ENCODE measurements at places on chromosomes 3 and 15.
A peak's percentile ranks its signal among the peaks of the same experiment; 100 is the strongest.

- no peak for DNase-seq
Measured at GRCh38 chr3:71891483-71891882, 106.5 kb upstream of the PROK2 start.

GRCh38 chr3:169133178-169134161 lies 530.0 kb downstream of the MECOM start:
- no peak for DNase-seq

- peak; percentile 64 for DNase-seq
Measured at GRCh38 chr3:159724627-159725026, 264.0 kb upstream of the IL12A start.

- peak; percentile 38 for DNase-seq
Measured at GRCh38 chr3:43641306-43642114, 19.7 kb upstream of the ANO10 start.

DNA sequence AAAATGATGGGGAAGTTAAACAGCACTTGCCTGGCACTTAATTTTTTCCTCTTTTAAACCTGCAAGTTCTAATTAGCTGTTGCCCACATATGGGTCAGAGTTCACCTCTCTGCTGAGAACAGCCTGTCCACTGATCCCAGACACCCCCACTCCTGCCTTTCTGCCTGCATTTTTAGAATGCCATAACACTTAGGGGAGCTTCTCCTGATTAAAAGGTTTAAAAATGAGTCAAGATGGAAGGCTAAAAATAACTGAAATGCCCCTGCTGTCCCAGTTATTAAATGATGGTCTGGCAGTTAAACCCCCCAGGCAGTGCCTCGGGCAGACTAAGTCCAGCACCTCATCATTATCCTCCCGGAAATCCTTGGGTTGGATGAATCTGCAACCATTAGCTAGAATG lies 913.6 kb upstream of the ARPP21 start:
- DNase-seq = no peak

- DNase-seq = no peak
Measured at GRCh38 chr3:15347737-15348110, 15.3 kb upstream of the SH3BP5 start.

GRCh38 chr3:24299806-24300626 lies 194.6 kb downstream of the THRB start:
- peak; percentile 93 for DNase-seq

DNA sequence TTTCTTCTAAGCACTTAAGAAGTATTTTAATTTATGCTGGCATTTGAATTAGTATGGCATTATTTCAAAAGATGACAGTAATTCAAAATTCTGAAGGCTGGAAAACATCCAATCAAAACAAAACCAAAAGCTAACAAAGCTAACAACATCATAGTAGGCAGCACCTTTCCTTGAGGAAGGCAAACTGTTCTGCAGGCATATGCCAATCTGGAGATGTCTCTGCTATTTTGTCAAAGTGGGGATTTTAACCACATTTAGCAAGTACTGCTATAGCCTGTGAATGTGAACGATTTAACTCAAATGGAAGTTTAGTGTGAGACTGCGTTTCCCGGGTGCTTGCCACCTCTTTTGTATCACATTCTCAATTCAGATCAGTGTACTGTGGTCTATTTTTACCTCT lies 16.7 kb upstream of the GABRA5 start:
- DNase-seq = no peak

GRCh38 chr3:183211352-183211751 lies 41.7 kb upstream of the B3GNT5 start:
- DNase-seq = no peak

DNA sequence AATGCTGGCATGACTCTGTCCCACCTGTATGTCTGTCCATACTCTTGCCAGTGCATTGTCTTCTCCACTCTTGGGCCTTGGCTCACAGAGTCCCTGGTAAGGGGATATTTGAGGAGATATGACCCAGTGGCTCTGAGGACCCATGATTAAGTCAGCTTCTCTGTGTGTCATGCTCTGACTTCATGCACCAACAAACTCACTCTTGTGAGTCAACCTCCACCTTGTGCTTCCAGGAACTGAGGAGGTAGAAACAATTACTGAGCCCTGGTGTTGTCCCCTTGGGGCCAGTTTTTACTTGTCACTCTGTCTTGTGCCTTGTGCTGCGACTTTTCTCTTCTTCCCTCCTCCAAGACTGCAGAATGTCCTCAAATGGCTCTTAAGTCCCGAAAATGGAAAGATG lies 127.1 kb downstream of the ABHD5 start:
- DNase-seq = no peak

- no peak for DNase-seq
Measured at GRCh38 chr15:63221346-63221745, 31.9 kb downstream of the RAB8B start.

DNA sequence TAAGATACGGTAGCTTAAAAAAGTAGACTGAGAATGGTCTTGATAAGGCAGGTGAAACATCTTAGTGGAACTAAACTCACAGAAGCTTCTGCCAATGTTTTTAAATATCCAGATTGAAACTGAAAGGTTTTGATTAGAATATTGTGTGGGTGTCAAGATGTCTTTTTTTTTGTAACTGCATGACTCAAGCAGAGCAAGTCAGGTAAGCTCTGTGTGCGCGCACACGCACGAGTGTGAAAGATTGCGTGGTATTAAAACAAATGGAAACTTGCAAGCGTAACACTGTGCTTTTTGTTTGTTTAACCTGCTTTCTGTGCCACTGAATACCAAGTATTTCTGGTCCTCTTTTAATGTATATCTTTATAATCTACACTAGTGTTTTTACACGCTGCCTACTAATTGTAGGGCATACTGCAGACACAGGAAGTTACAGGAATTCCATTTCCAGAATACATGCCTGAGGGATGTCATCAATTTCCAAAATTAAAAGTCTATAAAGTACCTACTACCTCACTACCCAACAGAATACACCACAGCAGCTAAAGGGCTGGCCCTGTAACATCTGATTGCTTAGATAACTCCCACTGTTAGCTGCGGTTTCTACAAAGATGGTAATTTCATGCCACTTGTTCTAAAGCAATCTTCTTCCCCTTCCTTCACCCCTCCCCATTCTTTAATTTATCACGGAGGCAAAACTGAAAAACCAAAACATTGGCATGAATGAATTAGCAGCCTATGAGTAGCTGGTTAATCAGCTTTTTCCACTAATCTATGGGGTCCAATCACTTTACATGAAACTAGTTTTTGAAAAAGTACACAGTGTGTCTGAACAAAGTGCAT lies 472.8 kb downstream of the SHQ1 start:
- no peak for DNase-seq

GRCh38 chr3:186930641-186931531 lies 560 bp downstream of the ST6GAL1 start:
- peak; percentile 44 for DNase-seq

DNA sequence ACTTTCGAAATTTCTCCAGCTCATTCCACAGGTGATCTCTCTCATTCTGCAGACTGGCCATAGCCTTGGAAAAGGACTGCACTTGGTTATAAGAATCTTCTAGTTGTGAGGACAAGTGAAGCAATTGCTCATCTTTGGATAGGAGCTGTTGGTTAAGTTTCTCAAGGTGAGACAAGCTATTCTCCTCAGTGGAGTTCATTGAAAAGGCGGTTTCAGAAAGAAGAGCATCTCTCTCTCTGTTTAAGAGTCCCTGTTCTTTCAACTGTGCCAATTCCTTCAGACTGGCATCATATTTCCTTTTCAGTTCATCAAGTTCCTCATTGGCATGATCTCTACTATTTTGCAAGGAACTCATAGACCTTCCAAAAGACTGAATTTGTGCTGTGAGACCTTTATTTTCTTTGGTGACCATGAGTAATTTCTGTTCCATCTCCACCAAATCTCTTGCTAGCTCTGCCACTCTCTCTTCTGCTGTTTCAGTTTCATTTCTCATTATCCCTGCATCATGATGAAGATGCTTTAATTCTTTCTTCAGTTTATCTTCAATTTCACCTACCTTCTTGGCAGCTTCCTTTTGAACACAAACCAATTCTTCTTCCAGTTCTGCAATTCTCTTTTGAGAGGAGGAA lies 30.2 kb upstream of the HCLS1 start:
- no peak for DNase-seq

- no peak for DNase-seq
Measured at GRCh38 chr15:31345606-31346366, 19.2 kb downstream of the KLF13 start.

DNA sequence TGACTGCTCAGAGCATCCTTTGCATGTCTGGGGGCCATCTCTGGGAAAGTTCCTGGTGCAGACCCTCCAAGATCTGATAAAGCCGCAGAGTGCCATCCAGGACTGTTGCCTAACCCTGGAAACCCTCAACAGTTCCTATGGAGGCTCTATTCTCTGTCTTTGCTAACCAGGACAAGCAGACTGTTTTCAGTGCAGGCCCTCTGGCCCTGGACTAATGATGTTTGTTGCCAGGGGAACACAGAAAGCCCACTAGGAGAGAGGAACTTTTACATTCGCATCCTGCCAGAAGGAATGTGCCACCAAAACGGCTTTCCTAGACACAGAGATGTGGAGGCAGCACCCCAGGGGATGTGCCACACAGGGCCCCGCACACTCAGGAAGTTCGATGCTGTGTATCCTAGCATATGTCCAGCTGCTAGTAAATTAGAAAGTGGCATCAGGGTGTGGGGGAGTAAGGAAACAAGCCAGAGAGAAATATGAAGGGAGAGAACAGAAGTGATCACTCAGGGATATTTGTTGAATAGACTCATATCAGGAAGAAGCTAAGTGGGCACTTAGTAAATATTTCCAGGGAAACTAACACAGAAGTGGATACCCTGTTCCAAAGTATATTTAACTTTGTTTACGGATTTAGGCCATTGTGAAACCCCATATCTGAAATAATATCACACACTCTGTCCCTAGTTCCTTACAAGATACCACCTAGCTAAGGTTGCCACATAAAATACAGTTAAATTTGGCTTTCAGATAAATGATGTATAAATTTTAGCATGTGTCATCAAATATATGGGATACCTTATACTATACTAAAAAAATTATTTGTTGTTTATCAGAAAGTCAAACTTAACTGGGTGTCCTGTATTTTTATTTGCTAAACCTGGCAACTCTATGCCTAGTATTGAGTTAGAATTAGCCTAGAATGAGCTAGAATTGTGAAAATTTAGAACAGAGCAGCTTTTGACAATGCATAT lies 29.9 kb upstream of the TMOD3 start:
- DNase-seq = no peak

DNA sequence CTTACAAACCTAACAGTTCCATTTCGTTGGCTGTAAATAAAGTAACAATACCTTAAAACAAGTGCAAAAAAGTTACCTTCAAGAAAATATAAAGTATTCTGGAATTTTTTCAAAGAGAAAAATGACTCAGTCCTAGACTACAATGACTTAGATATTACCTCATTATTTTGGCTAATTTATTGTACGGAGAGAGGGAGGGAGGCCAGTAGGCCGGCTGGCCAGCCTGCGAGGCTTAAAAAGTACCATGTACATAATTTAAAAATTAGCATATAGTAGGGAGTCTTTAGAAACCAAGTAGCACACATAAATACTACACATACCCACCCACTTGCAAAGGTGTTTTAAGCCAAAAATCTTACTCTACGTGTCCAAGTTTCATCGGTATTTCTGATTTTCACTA lies 41.9 kb upstream of the MAP4 start:
- DNase-seq = no peak

GRCh38 chr15:28917791-28918140 lies 32.0 kb downstream of the APBA2 start:
- no peak for DNase-seq

- DNase-seq = no peak
Measured at GRCh38 chr3:18258492-18258891, 166.6 kb downstream of the SATB1 start.

- no peak for DNase-seq
Measured at GRCh38 chr15:82855286-82856100, 46.1 kb downstream of the WHAMM start.
